ENCODE measurements at places on chromosomes 1 and 21. TPM values are rescaled to one million over a fixed set of nuclear protein-coding genes. Genes with fewer than 3 reads are reported as not detected.
A peak's percentile ranks its signal among the peaks of the same experiment; 100 is the strongest.

GRCh38 chr1:103447471-103447870 lies 78.0 kb upstream of the RNPC3 start:
- H3K27ac ChIP-seq = no peak overlapping the region
- no peak overlapping the region for H3K4me3 ChIP-seq
- DNase-seq = no peak

The STMN1 gene
- total RNA-seq = 35.1 TPM

DNA sequence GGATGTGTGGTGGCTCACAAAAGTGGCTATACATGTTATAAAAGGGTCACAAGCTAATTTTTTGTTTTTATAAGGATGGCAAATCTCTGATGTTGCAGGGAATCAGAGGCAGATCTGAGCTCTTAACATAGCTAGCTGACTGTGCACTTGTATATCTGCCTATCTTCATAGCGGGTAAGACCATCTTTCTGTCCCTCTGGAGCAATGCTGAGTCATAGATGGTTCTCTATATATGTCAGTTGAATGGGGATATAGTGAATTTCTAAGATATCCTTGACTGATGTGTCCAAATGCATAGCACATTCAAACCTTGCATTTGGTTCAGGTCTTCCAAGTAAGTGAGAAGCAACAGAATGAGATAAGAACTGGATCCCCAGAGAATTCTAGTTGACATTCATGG lies 272.6 kb upstream of the PROX1 start:
- no peaks in the 10 kb centered on the region for H3K27me3 ChIP-seq
- no peak overlapping the region for H3K4me3 ChIP-seq
- no peaks in the 10 kb centered on the region for H3K36me3 ChIP-seq
- H3K4me1 ChIP-seq = no peaks in the 10 kb centered on the region

GRCh38 chr1:46747683-46748288 lies 28.9 kb upstream of the EFCAB14 start:
- no peak overlapping the region for H3K27ac ChIP-seq
- H3K36me3 ChIP-seq = no peaks in the 10 kb centered on the region
- no peaks in the 10 kb centered on the region for H3K27me3 ChIP-seq
- no peak overlapping the region for H3K4me3 ChIP-seq
- H3K4me1 ChIP-seq = no peaks in the 10 kb centered on the region

GRCh38 chr1:218383051-218383450 lies 37.9 kb downstream of the TGFB2 start:
- no peak overlapping the region for H3K4me3 ChIP-seq
- peak; percentile 10 for DNase-seq
- H3K27ac ChIP-seq = peak overlapping the region; percentile 77
- no peaks in the 10 kb centered on the region for H3K36me3 ChIP-seq
- no peaks in the 10 kb centered on the region for H3K27me3 ChIP-seq
- peaks cover 38% of the 10 kb centered on the region for H3K4me1 ChIP-seq

DNA sequence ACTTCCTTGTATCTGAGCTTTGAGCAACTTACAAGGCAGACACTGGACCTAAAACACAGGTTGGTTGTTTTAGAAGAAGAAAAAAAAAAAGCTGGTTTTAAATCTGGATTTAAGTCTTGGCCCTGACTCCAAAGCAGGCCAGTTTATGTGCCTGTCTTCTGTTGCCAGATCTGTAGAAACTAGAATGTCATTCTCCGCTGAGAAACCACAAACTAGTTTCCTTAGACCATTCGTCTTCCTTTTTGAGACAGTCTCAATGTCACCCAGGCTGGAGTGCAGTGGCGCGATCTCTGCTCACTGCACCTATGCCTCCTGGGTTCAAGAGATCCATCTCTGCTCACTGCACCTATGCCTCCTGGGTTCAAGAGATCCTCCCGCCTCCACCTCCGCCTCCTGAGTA lies 33.9 kb downstream of the APP start:
- no peak overlapping the region for H3K4me3 ChIP-seq
- peaks cover 29% of the 10 kb centered on the region for H3K4me1 ChIP-seq
- H3K27ac ChIP-seq = peak overlapping the region; percentile 19
- no peaks in the 10 kb centered on the region for H3K27me3 ChIP-seq

The DTL gene
- total RNA-seq = 2.9 TPM

The PAQR6 gene
- 0.36 TPM for total RNA-seq

DNA sequence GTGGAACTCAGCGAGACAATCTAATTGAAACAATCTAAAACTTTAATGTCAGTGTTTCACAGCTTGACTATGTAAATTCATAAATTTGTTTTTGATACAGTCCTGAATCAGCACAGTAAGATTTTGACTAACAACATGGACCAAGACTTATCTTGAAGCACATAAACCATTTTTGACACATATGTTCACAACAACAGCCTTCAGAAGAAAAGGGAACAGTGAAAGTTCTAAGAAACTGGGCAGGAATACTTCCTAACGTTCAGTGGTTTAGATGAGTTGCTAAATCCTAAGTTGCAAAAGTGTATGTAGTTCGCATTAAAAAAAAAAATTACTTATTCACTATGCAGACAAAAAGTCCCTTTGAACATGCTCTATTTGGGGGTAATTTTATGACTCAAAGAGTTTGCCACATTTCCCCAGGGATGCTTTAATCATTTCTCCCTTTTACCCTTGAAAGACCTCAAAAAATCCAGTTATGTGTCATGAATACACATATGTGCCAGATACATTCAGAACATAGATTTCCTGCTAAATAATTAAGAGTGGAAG lies 120.2 kb downstream of the MRPL39 start:
- no peak overlapping the region for H3K4me3 ChIP-seq
- DNase-seq = no peak
- no peaks in the 10 kb centered on the region for H3K4me1 ChIP-seq
- no peaks in the 10 kb centered on the region for H3K27me3 ChIP-seq

The TRIM63 gene
- total RNA-seq = under 0.01 TPM

- no peak for DNase-seq
- no peaks in the 10 kb centered on the region for H3K4me1 ChIP-seq
- H3K4me3 ChIP-seq = no peak overlapping the region
- no peaks in the 10 kb centered on the region for H3K27me3 ChIP-seq
Measured at GRCh38 chr1:68963353-68963752, 466.5 kb upstream of the DEPDC1 start.

GRCh38 chr1:91611483-91611917 lies 110.8 kb downstream of the CDC7 start:
- DNase-seq = no peak
- no peaks in the 10 kb centered on the region for H3K36me3 ChIP-seq
- H3K4me3 ChIP-seq = no peak overlapping the region
- no peaks in the 10 kb centered on the region for H3K27me3 ChIP-seq
- H3K4me1 ChIP-seq = peaks cover 17% of the 10 kb centered on the region

- H3K4me3 ChIP-seq = no peak overlapping the region
Measured at GRCh38 chr1:163509114-163509513, 187.4 kb downstream of the NUF2 start.

GRCh38 chr1:115666702-115667101 lies 24.9 kb downstream of the VANGL1 start:
- H3K4me3 ChIP-seq = no peak overlapping the region
- H3K36me3 ChIP-seq = peaks cover 54% of the 10 kb centered on the region
- no peak overlapping the region for H3K27ac ChIP-seq
- no peaks in the 10 kb centered on the region for H3K27me3 ChIP-seq
- peaks cover 32% of the 10 kb centered on the region for H3K4me1 ChIP-seq
- DNase-seq = no peak

DNA sequence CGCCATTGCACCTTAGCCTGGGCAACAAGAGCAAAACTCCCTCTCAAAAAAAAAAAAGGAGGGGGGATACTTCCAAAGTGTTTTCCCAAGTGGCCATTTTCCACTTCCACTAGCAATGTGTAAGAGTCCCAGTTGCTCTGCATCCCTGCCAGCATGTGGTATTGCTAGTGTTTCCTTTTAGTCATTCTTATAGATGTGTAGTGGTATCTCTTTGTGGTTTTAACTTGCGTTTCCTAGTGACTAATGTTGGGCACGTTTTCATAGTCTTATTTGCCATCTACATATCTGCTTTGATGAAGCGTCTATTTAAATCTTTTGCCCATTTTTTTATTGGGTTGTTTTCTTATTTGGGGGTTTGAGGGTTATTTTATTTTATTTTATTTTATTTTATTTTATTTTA lies 31.1 kb downstream of the INAVA start:
- H3K36me3 ChIP-seq = no peaks in the 10 kb centered on the region
- no peak for DNase-seq
- H3K27ac ChIP-seq = no peak overlapping the region
- H3K4me3 ChIP-seq = no peak overlapping the region
